Heart left ventricle (tissue), 16 donors: ENCODE measurements at places on chromosomes 2 and 18. TPM values are rescaled to one million over a fixed set of nuclear protein-coding genes. Genes with fewer than 3 reads are reported as not detected.

GRCh38 chr2:26346454-26347053 is at the start of gene ADGRF3:
Gene ADGRF3, minus strand, starts transcription at chr2:26346789. Its CDS starts 555 bp downstream, at chr2:26346234.
- peak; percentile 62 for DNase-seq

DNA sequence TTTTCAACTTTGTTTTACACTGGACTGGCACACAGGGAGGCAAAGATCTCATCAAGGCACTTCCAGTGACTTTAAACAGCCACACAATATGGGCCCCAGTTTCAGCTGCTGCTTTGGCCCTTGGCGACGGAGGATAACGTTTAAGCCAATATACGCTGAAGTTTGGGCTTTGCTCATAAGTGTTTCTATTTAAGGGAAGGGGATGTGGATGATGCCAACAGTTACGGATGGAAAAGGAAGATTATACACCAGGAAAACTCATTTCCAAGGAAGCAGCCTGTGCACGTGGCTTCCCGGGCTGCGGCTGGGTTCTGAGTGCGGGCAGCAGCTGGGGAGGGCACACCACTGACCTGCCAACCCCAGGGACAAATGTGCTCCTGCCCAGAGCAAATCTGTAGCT is 151.1 kb downstream of the SH3BP4 start:
- DNase-seq: no peak

The UGT1A8 gene
- total RNA-seq: not detected

DNA sequence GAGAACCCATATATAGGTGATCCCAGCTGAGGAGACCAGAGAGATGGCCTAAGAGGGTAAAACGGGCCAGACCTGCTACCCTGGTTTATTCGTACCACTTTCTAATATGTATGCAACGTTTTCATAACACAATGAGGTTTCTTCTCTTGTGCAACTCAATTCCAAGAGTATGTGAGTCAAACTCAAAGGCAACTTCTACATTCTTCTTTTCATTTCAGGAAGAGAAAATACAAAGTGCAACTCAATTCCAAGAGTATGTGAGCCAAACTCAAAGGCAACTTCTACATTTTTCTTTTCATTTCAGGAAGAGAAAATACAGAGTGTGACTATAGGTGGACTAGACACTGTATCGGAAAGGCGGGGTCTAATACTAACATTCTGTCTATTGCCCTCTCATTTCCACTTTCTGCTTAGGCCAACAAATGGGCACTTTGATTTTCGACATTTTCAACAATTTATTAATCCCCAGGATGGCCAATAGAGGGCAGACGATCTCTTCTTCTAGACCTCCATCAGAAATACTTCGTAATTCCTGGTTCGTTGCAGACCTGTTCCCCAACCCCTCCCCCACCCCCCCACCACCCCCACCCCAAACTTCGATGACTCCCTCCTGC is 3.7 kb upstream of the CRIM1 start:
- DNase-seq: no peak

The LINC00305 gene
- not detected for total RNA-seq

GRCh38 chr2:42046819-42047487 is 868 bp upstream of the PKDCC start:
- no peak for DNase-seq

The SLC9A4 gene
- total RNA-seq: not detected

- DNase-seq: no peak
Measured at GRCh38 chr18:8167026-8167425, 442.2 kb upstream of the RAB12 start.

The ANKRD30BL gene
- not detected for total RNA-seq

DNA sequence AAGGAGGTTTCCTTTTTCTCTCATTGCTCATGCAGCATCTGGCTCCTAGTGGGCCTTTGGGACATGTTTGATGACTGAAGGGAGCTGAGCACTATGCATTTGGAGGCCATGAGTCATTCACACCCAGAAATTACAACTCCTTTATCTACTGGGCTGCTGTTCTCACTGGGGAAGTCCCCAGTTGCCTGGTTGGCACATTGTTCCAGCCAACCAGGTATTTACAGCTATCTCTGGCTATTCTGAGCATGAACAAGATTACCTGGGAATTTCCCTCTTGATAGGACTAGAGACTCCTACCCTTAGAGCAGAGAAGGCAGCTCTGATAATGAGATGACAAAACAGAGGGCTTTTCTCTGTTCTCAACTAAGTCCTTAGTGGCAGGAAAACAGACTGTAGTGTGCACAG is 206.5 kb downstream of the SETBP1 start:
- no peak for DNase-seq

The IL1R2 gene
- not detected for total RNA-seq

- DNase-seq: no peak
Measured at GRCh38 chr2:222302178-222303018, 3.6 kb upstream of the PAX3 start.

- no peak for DNase-seq
Measured at GRCh38 chr2:164675687-164676086, 54.4 kb upstream of the GRB14 start.

The IMMT gene
- 182 TPM for total RNA-seq

DNA sequence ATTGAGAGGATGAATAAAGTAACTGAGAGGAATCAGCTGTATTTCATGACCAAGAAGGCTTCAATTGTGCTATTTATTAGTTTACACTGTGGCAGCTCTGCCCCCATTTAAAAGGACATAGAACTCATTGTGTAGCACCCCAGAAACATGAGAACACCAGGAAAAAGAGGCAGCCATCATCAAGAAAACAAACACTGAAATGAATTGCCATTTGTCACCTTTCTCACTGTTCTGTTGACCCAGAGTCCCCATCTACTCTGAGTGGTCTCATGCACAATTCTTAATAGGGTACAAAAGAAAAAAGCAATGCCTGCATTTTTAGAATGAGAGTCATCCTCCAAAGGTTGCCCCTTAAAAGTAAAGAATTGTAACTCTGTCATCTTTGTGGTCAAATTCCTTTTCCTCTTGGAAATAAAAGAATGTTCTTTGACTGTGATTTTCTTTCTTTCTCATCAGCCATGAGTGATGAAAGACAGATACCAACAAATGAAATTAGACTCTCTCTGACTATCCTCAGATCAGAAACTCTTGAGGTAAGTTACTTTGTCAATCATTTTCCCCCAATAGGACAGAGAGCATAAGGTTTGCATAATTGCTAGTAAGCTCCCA is 1941.9 kb upstream of the PIK3C3 start:
- DNase-seq: no peak

The EIF2AK2 gene
- total RNA-seq: 19.6 TPM

DNA sequence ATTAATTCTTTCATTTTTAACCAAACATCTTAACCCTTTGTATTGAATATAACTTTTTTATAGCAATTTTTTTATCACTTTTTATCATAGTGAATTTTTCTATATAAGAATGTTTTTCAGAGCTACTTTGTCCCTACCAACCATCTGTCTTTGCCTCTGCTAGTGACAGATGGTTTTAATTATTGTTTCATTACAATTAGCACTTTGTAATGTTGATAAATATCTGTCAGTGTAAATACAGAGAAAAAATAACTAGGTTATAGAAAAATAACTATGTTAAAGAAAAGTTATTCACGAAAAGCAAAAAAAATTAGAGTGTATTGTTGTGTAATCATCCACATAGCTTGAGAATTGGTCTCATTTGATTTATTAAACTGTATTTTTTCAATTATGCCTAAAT is 91.0 kb upstream of the CDH19 start:
- DNase-seq: no peak

DNA sequence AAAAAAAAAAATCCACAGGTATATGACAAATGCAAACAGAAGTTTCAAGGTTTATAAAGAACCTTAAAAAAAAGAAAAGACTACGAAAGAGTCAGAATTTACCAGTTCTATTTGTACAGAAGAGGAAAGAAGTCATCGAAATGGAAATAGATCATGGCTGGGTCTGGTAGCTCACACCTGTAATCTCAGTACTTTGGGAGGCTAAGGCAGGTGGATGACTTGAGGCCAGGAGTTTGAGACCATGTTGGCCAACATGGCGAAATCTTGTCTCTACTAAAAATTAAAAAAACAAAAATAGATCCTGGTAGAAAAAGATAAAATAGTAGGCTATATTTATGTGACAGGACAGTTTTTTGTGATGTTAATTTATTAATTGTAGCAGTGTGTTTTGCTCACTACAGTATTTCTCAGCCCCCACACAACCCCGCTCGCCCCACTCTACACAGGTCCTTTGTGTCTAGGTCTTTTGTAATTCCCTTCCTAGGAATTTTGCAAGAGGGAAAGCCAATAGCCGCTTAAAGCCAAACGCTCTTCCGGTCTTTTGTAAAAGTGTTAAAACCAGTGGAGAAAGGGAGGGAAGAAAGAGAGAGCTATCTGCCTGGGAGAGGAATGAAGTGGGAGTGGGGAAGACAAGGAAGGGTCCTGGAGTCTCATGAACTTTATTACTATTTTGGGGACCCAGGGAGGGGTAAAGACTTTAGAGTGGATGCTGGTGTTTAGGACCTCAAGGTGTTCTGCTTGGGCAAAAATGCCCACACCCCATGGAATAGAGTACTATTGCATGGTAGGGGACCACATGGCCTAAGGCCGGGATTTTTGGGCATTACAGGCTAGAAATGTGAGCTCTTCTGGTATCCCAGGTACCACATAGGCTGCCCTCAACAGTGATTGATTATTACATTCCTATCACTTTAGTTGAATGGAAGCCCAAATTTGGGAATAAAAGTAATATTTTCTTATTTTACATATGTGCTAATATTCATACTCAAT is 59.4 kb upstream of the XPO1 start:
- no peak for DNase-seq

The OXER1 gene
- total RNA-seq: not detected

The LRRC30 gene
- total RNA-seq: not detected

The CDH2 gene
- 411 TPM for total RNA-seq

GRCh38 chr2:173539615-173540014 is 184.9 kb downstream of the CDCA7 start:
- DNase-seq: no peak

- DNase-seq: no peak
Measured at GRCh38 chr2:116094196-116094595, 1651.8 kb downstream of the DPP10 start.

DNA sequence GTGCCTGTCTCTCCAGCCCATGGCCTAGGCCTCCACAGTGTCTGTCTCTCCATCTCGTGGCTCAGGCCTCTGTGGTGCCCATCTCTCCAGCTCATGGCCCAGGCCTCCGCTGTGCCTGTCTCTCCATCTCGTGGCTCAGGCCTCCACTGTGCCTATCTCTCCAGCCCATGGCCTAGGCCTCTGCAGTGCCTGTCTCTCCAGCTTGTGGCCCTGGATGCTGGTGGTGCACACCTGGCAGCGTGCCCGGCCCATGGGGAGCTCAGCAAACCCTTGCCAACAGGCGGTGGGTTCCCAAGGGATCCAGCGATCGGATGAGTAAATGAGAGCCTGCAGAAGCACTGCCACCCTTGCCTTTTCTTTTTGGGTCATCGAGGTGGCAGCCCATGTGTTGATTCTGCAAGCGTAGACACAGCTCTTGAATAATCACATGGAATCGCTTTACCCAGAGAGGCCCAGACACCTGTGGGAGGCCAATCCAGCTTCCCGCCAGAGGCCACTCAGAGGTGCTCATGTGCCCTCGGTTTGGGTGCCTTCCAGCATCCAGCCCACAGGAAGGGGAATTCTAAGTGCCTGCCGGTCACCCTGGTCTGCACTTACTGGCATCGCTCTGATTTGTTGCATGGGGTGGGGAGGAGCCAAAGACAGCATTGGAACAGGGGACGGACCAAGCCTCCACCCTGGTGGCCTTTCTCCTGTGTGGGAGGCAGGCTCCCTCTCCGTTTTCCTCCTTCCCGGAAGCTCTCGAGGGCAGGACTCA is 101.8 kb upstream of the HDAC4 start:
- DNase-seq: no peak

The FECH gene
- total RNA-seq: 51.3 TPM

DNA sequence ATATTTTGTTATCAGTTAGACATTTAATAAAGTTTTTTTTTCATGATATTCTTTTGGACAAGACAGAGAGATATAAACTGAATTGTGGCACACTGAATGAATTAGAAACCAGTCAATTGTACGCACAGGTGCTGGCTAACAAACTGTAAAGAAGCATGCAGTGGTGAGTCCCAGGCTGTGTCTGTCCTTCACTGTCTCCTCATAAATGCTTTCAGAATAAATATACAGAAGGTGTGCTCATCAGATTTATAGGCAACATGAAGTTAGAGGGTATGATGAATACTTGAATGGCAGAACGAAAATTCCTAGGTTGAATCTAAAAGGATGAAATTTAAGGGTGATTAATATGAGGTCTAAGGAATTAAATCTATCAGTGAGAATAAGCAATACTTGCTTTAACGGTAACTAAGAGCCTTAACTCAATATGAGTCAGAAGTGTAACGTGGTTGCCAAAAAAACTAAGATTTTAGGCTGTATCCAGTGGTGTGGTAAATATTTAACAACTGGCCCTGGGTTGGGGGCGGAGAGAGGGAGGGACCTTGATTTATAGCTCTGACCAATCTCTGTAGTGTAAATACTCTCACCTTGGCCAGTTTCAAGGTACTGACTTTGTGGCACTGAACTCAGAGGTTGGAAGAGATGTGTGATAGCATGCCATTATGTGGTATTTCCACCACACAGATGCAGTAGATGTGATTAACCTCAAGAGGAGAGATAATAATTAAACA is 41.9 kb upstream of the AAK1 start:
- DNase-seq: no peak

DNA sequence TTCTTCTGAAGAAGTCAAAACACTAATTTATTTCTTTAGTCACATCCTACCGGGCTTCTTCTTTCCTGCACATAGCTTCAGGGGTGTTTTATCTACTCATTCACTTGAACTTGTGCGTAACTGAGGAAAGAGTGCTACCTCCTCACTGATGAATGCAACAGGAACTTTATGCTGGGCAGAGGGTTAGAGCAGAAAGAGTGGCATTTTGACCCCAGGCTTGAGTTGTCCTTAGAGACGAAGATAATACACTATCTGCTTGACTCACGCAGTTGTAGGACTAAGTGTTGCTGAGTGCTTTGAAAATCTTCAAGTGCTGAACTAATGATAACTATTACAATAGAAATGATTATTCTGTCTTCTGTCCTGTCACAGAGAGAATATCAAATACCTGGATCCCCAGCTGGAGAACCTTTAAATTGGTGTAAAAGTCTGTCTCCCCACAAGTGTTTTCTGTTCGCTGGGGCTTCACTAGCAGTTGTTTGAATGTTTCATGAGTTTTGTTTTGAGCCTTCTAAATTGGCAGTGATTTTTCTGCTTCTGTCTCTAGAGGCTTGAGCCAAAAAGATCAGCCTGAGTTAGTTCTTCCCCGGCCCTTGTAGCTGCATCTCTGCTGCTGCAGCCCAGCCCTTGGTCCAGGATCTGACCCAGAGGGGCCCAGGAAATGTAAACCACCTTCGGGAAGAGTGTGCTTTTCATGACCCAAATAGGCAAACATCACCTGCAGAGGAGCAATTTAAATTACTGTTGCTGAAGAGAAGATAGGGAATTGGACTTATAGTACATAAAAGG is 86.3 kb upstream of the LGALSL start:
- DNase-seq: no peak

GRCh38 chr18:7174344-7175095 is 56.4 kb upstream of the LRRC30 start:
- DNase-seq: no peak

GRCh38 chr2:185859506-185859905 is 120.9 kb downstream of the FSIP2 start:
- DNase-seq: no peak

GRCh38 chr2:126495189-126495588 is 160.8 kb upstream of the GYPC start:
- no peak for DNase-seq

GRCh38 chr2:26846334-26847306 is 1.3 kb upstream of the DPYSL5 start:
- peak; percentile 64 for DNase-seq
